ENCODE measurements at places on chromosomes 3 and 15. TPM values are rescaled to one million over a fixed set of nuclear protein-coding genes. Genes with fewer than 3 reads are reported as not detected.

DNA sequence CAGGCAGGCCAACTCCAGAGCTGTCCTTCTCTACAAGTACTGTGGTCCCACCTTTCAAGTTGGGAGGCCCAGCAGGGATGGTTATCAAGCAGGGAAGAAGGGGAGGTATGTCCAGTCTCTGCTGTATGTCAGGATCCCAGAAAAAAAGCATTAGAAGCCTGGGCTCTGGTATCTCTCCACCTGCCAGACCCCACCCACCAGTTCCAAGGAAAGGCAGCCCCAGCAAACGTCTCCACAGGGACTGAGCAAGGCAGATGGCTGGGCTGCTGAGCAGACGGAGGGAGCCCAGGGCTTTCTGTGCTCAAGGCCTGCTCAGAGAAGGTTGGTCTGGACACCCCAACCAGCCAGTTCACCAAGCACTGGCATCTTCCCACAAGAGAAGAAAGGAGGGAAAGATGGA is 287.8 kb downstream of the XXYLT1 start:
- DNase-seq, result no peak

DNA sequence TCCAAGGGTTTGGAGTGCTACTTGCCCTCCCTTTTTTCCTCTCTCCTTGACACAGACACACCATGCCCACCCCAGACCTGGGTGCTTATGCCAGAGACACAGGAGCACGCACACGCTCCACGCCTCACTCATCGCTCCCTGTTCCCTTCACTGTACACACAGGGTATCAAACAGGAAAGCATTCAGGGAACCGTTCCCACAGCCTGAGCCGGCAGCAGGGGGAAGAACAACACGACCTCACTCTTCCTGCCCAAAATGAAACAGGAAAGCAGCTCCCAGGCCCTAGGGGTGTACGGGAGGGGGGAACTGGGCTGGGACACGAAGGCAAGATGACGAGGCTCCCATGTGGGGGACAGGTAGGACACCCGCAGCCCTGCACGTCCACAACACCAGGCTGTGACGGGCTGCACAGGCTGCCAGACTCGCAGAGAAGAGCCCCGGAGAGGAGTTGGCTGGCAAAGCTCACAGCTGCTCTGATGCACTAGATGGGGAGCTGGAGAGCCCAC is 11.2 kb downstream of the DLL4 start:
- peak; percentile 76 for DNase-seq

GRCh38 chr15:52220937-52221660 is 29.9 kb upstream of the GNB5 start:
- DNase-seq, result no peak

DNA sequence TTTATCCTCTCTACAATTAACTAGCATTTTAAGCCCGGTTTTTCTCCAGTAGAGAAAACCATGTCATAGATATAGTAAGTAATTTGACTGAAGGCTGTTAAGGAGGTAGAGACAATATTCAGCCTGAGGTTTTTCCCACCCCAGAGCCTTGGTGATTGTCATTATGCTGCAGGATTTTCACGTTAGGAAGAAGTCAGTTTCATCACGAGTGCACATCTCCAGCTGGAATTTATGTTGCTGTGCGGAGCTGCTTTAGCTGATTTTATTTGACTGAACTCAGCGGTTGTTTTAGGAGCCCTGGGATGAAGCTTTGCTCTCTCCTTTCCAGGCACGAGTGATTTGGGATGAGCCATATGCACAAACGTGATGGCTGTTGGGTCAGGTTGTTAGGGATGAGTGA is 271.3 kb upstream of the RGMA start:
- DNase-seq, result no peak

DNA sequence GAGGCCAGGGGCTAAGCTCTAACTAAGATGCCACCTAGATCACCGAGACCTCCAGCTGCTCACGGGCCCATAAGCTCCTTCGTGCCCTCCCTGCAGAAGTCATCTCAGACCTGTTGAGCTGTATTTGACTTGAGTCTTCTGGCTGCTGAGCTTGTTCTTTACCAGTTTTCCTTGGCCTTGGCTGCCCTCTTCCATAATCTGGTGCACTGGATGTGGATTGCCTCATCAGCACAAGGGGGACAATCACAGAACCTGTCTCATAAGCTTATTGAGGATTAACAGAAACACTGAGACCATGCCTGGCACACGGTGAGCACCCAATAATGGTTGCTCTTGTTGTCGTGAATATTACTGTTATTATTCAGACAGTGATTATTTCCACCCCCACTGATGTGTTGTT is 101.1 kb downstream of the EPHB1 start:
- no peak for DNase-seq

- DNase-seq, result peak; percentile 78
Observed at GRCh38 chr3:129577925-129578786, 28.3 kb downstream of the PLXND1 start.

DNA sequence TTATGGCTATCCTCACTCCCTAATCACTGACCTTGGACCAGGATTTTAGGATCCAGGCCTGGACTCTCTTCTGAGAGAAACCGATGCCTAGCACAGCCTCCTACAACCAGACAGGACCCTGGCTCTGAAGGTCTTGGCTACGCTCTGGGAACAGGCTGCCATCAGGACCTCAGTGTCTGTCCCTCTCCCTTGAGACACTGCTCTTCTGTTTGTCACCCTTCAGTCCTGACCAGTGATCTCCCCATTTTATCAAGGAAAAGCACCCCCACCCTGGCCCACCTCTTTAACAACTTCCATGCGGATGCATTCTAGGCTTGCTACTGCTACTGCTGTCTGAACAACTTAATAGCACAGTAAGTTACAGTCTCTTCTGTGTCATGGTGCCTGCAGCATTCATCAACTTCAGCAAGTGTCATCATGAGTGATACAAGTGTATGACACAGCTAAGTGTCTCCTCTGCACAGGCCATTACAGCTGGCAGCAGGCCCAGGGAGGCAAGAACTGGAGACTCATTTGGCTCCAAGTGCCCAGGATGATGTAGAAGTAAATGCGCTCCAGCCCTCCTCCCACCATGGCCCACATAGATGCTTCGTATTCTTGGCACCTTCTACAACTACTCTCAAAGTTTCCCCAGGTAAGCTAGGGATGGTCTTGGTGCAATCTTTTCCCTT is 302.4 kb downstream of the EPHB1 start:
- DNase-seq, result peak; percentile 67

GRCh38 chr3:56314842-56315241 is 153.4 kb downstream of the ERC2 start:
- no peak for DNase-seq

DNA sequence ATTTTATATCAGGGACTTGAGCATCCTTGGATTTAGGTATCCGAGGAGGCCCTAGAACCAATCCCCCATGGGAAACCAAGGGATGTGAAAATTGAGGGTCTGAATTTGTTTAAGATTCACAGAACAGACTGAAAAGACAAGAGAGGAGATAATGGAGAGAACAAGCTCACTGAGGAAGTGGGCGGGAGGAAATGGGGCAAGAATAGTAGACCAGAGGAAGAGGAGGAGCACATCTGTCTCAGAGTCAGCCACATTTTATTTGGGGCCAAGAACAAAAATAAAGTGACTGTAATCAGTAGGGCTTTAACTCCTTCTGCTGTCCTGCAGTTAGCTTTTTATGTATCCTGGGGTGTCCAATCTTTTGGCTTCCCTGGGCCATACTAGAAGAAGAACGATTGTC is 63.8 kb downstream of the BLM start:
- no peak for DNase-seq

DNA sequence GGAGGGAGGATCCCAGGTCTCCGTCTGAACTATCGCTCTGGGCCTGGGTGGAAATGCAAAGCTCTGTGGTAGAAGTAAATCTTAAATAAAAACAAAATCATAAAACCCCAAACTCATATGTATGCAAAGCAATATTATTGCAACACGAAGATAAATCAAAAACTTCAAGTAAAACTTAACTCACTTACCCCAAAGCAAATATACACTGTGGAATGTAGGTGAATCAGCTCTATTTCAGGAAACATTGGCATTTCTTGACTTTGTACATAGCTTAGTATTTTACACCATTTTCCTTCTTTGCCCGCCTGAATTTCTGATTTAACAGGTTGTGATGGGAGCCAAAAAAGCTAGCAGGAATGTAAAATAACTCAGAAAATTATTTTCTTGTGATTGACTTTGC is 126.2 kb downstream of the TPRG1 start:
- no peak for DNase-seq

DNA sequence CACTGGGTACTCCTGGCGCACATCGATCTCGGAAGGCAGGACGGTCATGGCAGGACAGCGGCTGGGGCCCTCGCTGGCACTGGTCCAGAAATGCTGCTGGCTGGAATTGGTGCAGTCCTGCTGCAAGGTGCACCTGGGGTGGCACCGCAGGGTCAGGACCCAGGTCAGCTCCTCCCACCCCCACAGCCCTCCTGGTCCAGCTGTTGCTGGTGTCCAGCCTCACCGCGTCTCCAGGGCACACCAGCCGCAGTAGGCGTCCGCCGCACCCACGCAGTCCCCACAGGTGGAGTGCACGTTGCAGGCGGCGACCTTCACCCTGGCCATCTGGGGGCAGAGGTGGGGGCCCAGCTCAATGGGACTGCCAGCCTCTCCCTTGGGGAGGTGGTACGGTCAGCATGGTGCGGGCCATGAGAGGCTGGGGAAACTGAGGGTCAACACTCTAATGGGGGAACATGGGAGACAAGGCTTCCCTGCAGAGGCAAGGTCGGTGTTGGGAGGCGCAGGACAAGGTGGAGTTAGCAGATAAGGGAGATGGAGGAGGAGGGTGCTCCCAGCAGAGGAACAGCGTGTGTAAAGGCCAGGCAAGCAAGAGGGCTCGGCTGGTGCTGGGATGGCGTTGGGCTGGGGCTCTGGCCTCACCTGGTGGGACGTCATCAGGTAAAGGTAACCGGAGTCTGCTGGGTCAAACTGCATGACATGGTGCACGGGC is 20.4 kb downstream of the PLXND1 start:
- DNase-seq, result no peak

GRCh38 chr3:31688984-31689383 is 156.3 kb downstream of the STT3B start:
- no peak for DNase-seq

- DNase-seq, result no peak
Observed at GRCh38 chr3:25038271-25038670, 389.8 kb upstream of the RARB start.

DNA sequence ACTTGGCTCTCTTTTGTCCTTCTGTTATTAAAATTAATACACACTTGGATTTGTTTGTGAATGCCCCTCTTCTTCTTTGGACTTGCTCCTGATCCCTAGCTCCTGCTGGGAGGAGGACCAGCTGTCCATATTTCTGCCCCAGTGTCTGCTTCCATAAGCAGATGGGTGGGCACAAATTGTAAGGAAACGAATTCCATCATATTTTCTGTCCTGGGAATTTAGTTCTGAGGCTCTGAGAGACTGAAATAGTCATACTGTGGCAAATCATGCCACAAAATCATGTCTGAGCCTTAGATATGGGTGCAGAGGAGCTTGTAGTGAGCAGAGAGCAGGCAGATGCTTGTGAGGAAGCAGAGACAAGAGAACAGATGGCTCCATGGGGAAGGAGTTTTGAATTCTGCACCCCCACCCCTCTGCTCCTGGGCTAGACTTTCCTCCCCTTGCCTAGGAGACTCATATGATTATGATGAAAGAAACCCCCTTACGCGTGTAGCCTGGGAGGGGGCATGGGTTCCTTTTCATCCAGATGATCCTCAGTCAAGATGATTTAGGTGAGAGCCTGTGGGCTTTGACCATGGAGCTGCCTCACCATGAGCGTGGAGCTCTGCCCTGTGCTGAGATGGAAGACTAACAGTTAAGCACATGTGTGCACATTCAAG is 50.6 kb downstream of the SV2B start:
- DNase-seq, result no peak

GRCh38 chr3:38379201-38379770 is 32.7 kb downstream of the XYLB start:
- no peak for DNase-seq

Gene TGM5
- 1.2 TPM for total RNA-seq

Gene EEF1AKMT4
- total RNA-seq, result 1.4 TPM

Gene CHL1
- 2.6 TPM for total RNA-seq

Gene GRAMD2A
- 0.45 TPM for total RNA-seq

Gene SLC9C1
- total RNA-seq, result 1.4 TPM

Gene CAND2
- total RNA-seq, result 87.5 TPM

Gene C3orf70
- 2.8 TPM for total RNA-seq

Gene LRRK1
- 2.7 TPM for total RNA-seq
